ENCODE measurements at places on chromosomes 16 and 17. TPM values are rescaled to one million over a fixed set of nuclear protein-coding genes. Genes with fewer than 3 reads are reported as not detected.

KRTAP4-6 gene
- not detected for total RNA-seq

KRTAP3-2 gene
- not detected for total RNA-seq

ITGA2B gene
- total RNA-seq, result 0.39 TPM

RNF222 gene
- not detected for total RNA-seq

METRNL gene
- 63.3 TPM for total RNA-seq

VAC14 gene
- total RNA-seq, result 22.3 TPM

CX3CL1 gene
- total RNA-seq, result 3.0 TPM

KPNA2 gene
- 244 TPM for total RNA-seq

P3H4 gene
- 59.4 TPM for total RNA-seq

GAS2L2 gene
- not detected for total RNA-seq

CFAP97D1 gene
- under 0.01 TPM for total RNA-seq

TMEM235 gene
- 0.21 TPM for total RNA-seq

CDRT15L2 gene
- total RNA-seq, result not detected

RCVRN gene
- not detected for total RNA-seq

BCAR1 gene
- total RNA-seq, result 122 TPM

TMED6 gene
- total RNA-seq, result 0.13 TPM

CA4 gene
- total RNA-seq, result 0.20 TPM

MAPK7 gene
- 14.1 TPM for total RNA-seq

GLIS2 gene
- 1.6 TPM for total RNA-seq

CD79B gene
- total RNA-seq, result 1.5 TPM

HID1 gene
- 8.7 TPM for total RNA-seq

Data from pulmonary artery endothelial cell (primary cell).